HAP-1 (cell line): ENCODE measurements at places on chromosomes 7 and 10.

- no peak for DNase-seq
These were observed 186.5 kb upstream of the GPR26 start for GRCh38 chr10:123479640-123480039.

DNA sequence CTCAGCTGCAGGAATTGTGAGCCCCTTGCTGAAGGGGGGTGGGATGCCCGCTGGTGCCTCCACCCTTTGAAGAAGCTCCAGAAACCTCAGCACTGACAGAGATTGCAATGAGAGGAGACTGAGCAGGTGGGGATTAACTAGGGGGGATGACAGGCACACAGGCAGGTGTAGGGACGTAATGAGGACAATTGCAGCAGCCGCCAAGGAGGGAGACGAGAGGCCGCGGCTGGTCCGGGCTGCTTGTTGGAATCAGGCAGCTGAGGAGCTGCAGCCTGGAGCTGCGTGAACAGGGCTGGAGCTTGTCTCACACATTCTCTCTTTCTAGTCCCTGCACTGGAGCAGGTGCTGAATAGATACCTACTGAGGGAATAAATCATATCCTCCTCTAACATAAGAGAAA is 122.0 kb upstream of the TCERG1L start:
- no peak for DNase-seq

- DNase-seq: no peak
These were observed 351.2 kb downstream of the LRMDA start for GRCh38 chr10:75782463-75783248.

DNA sequence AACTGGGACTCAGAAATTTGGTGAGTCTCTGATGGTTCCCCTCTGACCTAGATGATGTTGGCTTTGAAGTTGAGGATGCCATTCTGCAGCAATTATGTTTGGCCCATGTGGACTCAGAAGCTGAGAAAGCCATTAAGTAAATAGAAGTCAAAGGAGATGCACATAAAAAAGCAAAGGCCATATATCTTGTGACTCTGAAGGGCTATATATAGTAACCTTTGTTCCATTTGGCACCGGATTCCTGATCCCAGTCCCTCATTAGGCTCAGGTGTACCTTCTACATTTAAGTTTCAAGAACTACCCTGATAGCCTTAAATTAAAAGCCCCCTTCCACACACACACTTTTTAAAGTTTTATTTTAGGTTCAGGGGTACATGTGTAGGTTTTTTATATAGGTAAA is 50.0 kb upstream of the PDK4 start:
- no peak for DNase-seq

- DNase-seq: no peak
These were observed 14.7 kb downstream of the CYP2W1 start for GRCh38 chr7:997404-998395.

GRCh38 chr7:135383525-135384175 is 126.3 kb downstream of the CNOT4 start:
- DNase-seq: no peak

DNA sequence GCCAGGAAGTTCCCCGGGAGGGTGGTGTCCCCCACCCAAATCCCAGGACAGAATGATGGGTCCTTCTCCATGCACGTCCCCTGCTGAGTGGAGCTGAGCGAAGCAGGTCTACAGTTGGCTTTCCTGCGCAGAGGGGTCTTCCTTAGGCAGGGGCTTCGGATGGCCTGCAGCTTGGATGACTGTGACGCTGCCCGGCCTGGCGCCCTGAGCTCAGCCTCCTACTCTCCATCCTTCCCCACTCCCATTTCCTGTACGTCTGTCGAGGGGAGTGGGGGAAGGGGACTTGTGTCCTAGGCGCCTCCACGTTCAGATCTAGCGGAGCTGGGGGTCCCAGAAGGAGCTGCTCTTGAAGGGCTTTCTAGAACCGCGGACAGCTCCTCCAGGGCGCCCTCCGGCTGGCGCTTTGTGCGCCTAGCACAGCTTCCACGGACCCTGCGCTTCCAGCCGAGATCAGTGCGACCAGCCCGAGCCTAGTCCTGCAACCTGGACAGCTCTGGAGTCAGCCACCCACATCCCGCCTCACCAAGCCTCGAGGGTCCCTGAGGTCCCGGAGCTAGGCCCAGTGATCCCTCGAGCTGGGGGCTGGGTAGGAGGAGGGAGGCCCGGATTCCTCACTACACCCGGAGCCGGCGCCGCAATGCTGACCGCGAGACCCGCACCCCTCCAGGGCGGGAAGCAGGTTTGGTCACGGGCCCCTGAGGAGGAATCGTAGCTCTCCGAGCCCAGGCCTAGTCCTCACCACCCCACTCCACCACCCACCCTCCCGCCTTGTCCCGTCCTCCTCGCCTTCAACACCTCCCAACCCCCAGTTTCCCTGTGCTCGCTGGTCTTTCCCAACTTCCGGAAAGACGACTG is 1.9 kb downstream of the GRID1 start:
- DNase-seq: no peak

GRCh38 chr7:98740643-98741042 is 123.6 kb downstream of the NPTX2 start:
- no peak for DNase-seq

- DNase-seq: no peak
These were observed 1.9 kb upstream of the PGAM2 start for GRCh38 chr7:44067064-44067951.

DNA sequence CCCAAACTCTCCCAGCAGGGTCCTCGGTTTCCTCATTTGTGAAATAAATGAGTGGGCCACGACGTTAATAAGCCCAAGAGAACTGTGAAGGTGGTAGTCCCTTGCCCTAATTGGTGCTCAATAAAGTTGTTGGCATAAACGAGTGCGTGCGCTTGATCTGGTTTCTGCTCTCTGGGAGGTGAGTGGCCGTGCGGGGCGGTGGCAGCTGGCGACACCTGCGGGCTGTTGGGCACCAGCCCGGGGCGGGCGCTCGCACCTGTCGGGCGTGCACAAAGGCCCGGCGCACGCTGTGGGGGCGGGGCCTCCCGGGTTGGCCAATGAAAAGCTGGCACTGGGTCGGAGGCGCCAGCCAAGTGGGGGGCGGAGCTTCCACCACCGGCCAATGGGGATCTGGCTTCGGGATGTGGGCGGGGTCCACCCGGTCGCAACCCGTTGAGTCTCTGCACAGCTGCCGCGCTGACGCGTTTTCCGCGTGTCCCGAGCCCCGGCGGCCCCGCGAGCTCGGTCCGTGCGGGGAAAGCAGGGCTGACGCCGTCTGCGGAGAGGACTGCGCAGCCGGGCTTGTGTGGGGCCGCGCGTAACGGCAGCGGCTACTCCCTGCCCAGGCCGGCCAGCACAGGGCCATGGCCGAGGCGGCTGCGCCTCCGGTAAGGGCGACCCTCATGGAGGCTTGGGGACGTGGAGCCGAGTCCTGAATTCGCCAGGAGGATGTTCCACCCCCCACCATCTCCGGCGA is 23.0 kb downstream of the ZNF783 start:
- peak; percentile 86 for DNase-seq

DNA sequence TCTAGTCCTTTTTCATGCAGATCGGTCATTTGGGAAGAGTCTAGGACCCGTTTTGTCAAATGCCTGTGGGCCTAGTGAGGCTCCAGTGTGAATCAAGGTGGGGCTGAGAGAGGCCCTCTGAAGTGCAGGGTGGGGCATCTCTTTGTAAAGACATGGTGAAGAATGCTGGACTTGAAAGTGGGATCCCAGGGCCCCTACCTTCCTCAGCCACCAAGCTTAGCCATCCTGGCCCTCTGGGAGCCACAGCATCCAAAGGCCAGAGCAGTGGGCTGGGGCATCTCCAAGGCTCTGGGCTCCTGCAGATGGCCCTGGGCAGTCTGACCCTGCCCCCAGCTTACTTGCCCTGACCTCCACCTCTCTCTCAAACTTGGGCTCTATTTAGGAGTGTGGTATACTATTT is 78.5 kb downstream of the ADCY1 start:
- no peak for DNase-seq

GRCh38 chr10:122458693-122459092 is 2.7 kb upstream of the HTRA1 start:
- DNase-seq: no peak

GRCh38 chr10:62076891-62077290 is 175.4 kb downstream of the ARID5B start:
- peak; percentile 49 for DNase-seq

GRCh38 chr10:102914781-102915180 is 3.3 kb upstream of the CNNM2 start:
- DNase-seq: no peak

DNA sequence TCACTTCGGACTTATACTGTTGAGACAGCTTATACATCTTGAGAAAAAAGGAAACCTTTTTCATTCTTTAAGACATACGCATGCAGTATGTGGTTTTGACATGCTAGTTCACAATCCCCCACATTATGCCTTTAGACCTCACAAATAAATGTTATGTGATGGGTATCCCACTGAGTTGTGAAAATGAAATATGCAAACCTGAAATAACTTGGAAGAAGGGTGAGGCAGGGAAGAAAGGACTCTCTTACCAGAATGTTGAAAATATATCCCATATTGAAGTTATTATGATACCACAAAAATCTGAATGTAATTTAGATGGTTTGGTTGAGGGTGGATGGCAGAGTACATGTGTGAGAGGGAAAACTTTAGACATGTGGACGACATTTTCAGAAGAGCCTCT is 379.8 kb downstream of the BBS9 start:
- no peak for DNase-seq

GRCh38 chr7:116447436-116447835 is 52.1 kb upstream of the CAV2 start:
- DNase-seq: no peak

- DNase-seq: no peak
These were observed 1201.4 kb downstream of the XPNPEP1 start for GRCh38 chr10:108721874-108722273.

GRCh38 chr7:134121632-134122139 is 5.5 kb upstream of the LRGUK start:
- no peak for DNase-seq

- no peak for DNase-seq
These were observed 19.6 kb downstream of the CALML3 start for GRCh38 chr10:5544216-5544805.

DNA sequence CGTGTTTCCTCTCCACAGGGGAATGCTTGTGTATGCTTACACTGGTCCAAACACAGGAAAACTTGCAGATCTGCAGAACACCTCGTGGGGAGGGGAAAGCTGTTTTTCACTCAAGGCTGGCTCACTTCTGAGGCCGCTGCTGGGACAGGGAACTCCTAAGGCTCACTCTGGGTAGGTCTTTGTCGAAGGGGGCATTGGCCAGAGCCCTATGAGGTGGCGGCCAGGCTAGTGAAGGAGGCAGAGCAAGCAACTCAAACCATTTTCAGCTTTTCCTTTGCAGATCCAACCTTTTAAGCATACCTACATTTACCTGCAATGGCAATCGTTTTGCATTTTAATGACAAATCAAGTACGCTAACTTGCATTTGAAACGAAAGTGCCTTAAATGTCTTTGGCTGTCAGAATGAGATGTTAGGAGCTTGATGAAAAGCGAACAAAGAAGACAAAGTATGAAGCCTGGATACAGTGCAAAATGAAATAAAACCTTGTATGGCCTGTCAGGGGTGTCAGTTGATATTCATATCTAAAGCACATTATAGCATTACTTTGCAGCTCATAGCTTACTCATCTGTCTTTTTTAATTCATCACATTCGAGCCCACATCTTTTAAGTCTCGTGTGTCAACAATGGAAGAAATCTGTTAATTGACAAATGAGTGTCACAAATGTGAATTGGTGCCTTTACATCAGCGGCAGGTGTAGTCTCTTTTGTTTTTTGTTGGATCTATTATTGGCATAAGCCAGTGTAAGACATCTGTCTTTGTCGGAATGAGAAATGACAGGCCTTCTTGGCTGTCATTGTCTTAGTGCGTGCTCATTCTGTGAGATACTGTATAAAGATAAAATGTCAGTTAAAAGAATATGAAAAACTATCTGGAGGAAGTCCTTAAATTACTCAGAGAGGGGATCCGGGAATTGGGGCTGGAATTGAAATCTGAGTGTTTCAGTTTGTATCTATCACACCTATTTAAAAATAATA is 30.5 kb downstream of the LRMDA start:
- DNase-seq: no peak

- DNase-seq: no peak
These were observed 242.1 kb upstream of the KCND2 start for GRCh38 chr7:120030876-120031275.

DNA sequence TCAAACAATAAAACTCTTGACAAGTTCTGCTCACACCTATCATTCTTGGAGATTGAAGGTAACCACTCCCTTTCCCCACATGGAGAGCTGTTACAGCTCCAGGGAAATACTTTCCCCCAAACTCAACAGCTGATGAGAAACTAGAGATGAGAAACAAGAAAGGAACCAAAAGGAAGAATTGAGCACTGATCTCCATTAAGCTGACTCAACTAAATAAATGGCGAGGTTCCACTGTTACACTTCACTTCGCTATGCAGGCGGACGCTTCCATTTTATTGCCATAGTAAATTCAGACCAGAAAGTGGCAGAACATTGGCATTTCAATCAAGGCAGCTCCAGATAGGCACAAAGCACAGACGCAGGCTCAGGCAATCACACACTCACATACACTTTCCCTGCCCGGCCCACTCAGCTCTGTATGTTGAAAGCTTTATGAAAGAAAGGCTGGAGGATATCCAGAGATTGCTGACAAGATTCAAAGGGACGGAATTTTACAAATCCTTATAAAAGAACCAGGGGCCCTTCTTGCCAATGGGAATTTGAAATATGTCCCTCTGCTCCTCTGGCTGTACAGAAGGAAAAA is 11.5 kb upstream of the YAE1 start:
- DNase-seq: no peak

- DNase-seq: no peak
These were observed 123.5 kb downstream of the KMT2C start for GRCh38 chr7:152312316-152312715.

- peak; percentile 5 for DNase-seq
These were observed 1.1 kb downstream of the GPRIN2 start for GRCh38 chr10:46555366-46555712.

GRCh38 chr7:85030893-85031292 is 156.0 kb downstream of the SEMA3D start:
- peak; percentile 61 for DNase-seq

DNA sequence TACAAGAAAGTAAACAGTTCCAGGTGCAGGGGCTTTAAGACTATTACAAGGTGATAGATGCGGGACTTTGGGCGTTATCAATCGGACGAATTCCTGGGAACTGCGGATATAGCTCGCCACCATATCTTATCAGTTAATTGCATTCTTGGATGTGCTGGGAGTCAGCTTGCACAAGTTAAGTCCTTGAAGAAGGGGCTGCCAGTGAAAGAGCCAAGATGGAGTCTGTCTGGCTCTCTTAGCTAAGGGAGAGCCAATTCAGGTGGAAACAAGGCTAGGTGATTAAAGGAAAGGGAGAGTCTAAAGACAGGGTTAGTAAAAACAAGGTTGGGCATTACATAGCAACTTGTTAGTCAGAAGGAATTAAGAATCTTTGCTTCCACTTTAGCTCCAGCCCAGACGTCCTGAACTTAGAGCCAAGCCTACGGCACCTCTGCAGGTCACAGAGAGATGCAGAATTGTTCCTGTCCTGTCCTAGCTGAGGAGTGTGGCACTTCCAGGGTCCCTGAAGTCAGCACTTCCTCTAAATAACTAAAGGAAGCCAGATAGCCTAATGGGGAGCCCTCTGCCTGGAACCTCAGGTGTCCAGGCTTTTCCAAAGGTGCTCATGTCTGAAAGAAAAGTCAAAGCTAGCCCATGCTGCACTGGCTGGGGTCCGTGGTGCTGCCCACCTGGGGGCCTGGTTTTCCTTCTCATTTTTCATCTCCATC is 17.3 kb downstream of the ZC3HAV1 start:
- DNase-seq: no peak
